Spinal cord (tissue), 10 donors: ENCODE measurements at places on chromosomes 1 and 21. TPM values are rescaled to one million over a fixed set of nuclear protein-coding genes. Genes with fewer than 3 reads are reported as not detected.

Gene FMOD
- polyA plus RNA-seq, result 21.8 TPM

Gene ZNF648
- polyA plus RNA-seq, result 0.32 TPM

Gene SYNC
- polyA plus RNA-seq, result 7.0 TPM

Gene C8B
- polyA plus RNA-seq, result not detected

Gene B4GALT2
- 139 TPM for polyA plus RNA-seq

Gene GBP1
- 2.2 TPM for polyA plus RNA-seq

Gene CDC20
- 21.6 TPM for polyA plus RNA-seq

Gene NPHS2
- 2.6 TPM for polyA plus RNA-seq

Gene HHIPL2
- polyA plus RNA-seq, result 1.0 TPM

Gene NUP210L
- 0.48 TPM for polyA plus RNA-seq

Gene SIK1
- 4.7 TPM for polyA plus RNA-seq

Gene ZBTB21
- polyA plus RNA-seq, result 11.0 TPM

Gene PLA2G2C
- polyA plus RNA-seq, result 0.40 TPM

Gene ESPN
- 4.7 TPM for polyA plus RNA-seq

Gene C4BPA
- 0.11 TPM for polyA plus RNA-seq

Gene RGL1
- polyA plus RNA-seq, result 29.8 TPM

Gene GCSAML
- polyA plus RNA-seq, result 1.3 TPM

Gene CSF3R
- 16.6 TPM for polyA plus RNA-seq

Gene LCE3E
- not detected for polyA plus RNA-seq

Gene B3GALT2
- 32.3 TPM for polyA plus RNA-seq

Gene NPPA
- polyA plus RNA-seq, result 4.7 TPM

Gene CIART
- polyA plus RNA-seq, result 11.0 TPM

Gene ENAH
- 86.4 TPM for polyA plus RNA-seq

Gene FMN2
- 37.7 TPM for polyA plus RNA-seq

Gene IL20
- not detected for polyA plus RNA-seq

Gene LY9
- polyA plus RNA-seq, result 0.35 TPM

Gene PADI2
- polyA plus RNA-seq, result 29.1 TPM

Gene GPR89A
- 28.3 TPM for polyA plus RNA-seq

Gene LHX8
- not detected for polyA plus RNA-seq

Gene SPRR3
- polyA plus RNA-seq, result 0.49 TPM

Gene CCDC181
- 14.8 TPM for polyA plus RNA-seq

Gene RAB7B
- polyA plus RNA-seq, result 7.1 TPM

Gene PRDM16
- polyA plus RNA-seq, result 6.5 TPM

Gene MCOLN3
- 0.21 TPM for polyA plus RNA-seq

Gene TMCO4
- polyA plus RNA-seq, result 2.9 TPM

Gene SLAMF1
- not detected for polyA plus RNA-seq

Gene TTC39A
- 11.6 TPM for polyA plus RNA-seq

Gene LRP8
- 62.9 TPM for polyA plus RNA-seq

Gene BMP8B
- polyA plus RNA-seq, result 19.3 TPM

Gene DYNLT4
- 1.5 TPM for polyA plus RNA-seq

Gene PRAMEF5
- polyA plus RNA-seq, result not detected

Gene RIPPLY3
- polyA plus RNA-seq, result 0.68 TPM

Gene NR1I3
- 5.9 TPM for polyA plus RNA-seq

Gene GABPA
- 28.3 TPM for polyA plus RNA-seq

Gene KCNAB2
- polyA plus RNA-seq, result 36.2 TPM

Gene LEFTY2
- 0.56 TPM for polyA plus RNA-seq

Gene ZNF593OS
- 2.3 TPM for polyA plus RNA-seq
